Neural crest cell (in vitro differentiated cells): ENCODE measurements at places on chromosomes 6 and 20. TPM values are rescaled to one million over a fixed set of nuclear protein-coding genes. Genes with fewer than 3 reads are reported as not detected.

GRCh38 chr20:44819936-44820335, 9.6 kb upstream of the RIMS4 start:
- DNase-seq = no peak

- no peak for DNase-seq
Measured at GRCh38 chr6:45044510-45045252, 283.4 kb upstream of the RUNX2 start.

- DNase-seq = no peak
Measured at GRCh38 chr6:129882510-129883023, 21.5 kb upstream of the TMEM244 start.

DNA sequence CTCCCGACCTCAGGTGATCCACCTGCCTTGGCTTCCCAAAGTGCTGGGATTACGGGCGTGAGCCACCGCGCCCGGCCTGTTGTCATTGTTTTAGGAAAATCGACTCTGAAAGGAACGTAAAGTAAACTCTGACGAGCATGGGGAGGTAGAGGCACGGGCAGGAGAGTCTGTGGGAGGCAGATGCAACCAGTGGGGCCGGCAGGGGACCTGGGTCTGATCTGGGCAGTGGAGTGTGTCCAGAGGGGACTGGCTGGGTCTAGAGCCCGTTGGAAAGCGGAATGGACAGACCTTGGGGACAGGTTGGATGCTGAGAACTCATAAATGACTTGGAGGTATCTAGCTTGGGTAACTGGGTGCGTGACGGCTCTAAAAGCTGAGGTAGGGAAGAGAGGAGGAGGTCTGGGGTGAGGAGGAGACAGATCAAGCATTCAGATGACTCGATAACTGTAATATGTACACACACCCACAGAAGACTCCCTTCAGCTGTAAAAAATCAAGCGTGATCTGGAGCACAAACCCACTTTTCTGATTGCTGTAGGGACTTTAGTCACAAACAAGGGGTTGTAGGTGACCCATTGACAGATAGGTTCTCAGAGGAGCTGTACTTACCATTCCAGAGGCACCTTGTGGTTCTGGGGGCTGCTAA, 22.4 kb downstream of the MANBAL start:
- DNase-seq = no peak

GRCh38 chr6:3926150-3926482, 76.9 kb downstream of the FAM50B start:
- DNase-seq = no peak

SIRPB1 gene
- 0.77 and 1.5 TPM in 2 replicates for total RNA-seq

GRCh38 chr6:105364243-105364642, 38.6 kb downstream of the PREP start:
- DNase-seq = no peak

GRCh38 chr6:34950849-34951248, 61.8 kb downstream of the ANKS1A start:
- no peak for DNase-seq

MRPL14 gene
- 62.9 and 65.5 TPM in 2 replicates for total RNA-seq

- no peak for DNase-seq
Measured at GRCh38 chr20:45433976-45434375, 18.0 kb downstream of the PIGT start.

- DNase-seq = no peak
Measured at GRCh38 chr20:5787796-5788165, 37.6 kb downstream of the SHLD1 start.

FAM162B gene
- total RNA-seq = 1.9 and 2.5 TPM in 2 replicates

RTN4IP1 gene
- 9.1 and 9.8 TPM in 2 replicates for total RNA-seq

GRCh38 chr6:157585274-157586087, 204.5 kb downstream of the ZDHHC14 start:
- DNase-seq = no peak

DNA sequence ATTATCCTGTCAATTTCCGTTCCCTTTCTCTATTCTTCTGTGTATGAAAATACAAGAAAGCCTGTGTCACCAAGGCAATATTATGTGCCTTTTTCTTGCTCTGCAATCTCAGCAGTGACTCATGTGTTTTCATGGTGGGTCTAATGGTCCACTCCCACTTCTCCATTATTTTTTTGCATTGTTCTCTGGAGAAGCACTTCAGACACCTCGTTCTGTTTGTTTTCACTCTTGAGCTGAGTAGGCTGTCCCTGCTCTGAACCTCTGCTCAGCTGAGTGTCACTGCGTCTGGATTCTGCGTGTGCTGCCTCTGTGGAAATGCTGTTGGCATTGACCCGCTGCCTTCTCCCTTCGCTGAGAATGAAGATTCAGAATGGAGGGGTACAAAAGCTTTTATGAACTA, 230.6 kb downstream of the TMEM242 start:
- no peak for DNase-seq

GRCh38 chr6:7004581-7005297, 103.0 kb upstream of the RREB1 start:
- DNase-seq = no peak

CFAP206 gene
- total RNA-seq = 0.86 and 0.93 TPM in 2 replicates

FITM2 gene
- total RNA-seq = 6.2 and 6.4 TPM in 2 replicates

- no peak for DNase-seq
Measured at GRCh38 chr20:24545168-24545567, 75.7 kb downstream of the SYNDIG1 start.

DNA sequence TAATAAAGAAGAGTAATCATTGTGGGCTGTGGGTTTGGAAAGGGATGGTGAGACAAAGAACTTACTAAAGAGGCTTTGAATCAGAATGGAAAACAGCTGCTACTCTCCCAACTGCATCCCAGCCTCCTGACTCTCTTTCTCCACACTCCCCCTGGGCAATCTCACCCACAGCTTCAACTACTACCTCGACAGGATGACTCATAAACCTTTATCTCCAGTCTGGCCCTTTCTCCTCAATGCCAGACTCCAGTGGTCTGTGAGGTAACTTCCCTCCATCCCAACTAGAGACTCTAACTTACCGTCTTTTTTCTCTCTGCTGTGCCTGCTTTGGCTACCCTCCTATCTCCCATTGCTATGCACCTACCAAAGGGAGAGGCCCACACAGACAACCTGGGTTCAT, 135.3 kb upstream of the RREB1 start:
- DNase-seq = no peak

DNA sequence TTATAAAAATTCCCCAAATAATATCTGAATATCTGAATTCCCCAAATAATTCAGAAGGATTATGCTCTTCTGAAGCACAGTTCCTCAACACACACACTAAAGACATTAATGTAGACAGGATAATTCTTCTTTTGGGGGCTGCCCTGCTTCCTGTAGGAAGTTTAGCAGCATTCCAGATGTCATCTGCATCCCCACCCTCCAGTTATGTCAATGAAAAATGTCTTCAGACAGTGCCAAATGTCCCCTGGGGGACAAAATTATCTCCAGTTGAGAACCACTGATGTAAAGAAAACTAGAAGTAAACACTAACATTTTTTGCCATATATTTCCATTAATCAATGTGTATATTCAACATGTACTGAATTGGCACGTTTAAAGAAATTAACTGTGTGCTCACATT, 25.9 kb upstream of the NAA20 start:
- no peak for DNase-seq

CD93 gene
- total RNA-seq = 0.44 and 0.50 TPM in 2 replicates

DNA sequence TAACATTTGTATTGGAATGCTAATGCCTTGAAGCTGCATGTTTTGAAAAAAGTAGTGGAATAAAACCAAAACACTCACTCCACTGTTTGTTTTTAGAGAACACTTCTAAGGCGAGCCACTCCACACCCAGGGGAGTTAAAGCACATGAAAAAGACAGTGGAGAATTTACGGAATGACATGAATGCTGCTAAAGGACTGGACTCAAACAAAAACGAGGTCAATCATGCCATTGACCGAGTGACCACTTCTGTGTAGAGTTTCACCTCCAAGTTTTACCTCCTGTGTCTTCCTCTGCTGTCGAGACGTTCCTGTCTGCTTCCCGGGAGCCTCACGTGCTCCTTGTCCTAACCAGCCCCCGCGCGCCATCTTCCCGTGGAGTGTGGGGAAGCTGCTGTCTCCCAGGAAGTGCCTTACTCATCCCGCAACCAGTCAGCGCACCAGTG, 127.8 kb downstream of the LRRC1 start:
- no peak for DNase-seq

GRCh38 chr20:6703047-6703446, 64.4 kb upstream of the BMP2 start:
- no peak for DNase-seq
